ENCODE measurements at places on chromosomes 4 and X.
A peak's percentile ranks its signal among the peaks of the same experiment; 100 is the strongest.

- no peak for DNase-seq
Observed at GRCh38 chr4:82005158-82005557, 368.6 kb downstream of the HNRNPD start.

- no peak for DNase-seq
Observed at GRCh38 chr4:149140841-149141240, 674.8 kb downstream of the IQCM start.

DNA sequence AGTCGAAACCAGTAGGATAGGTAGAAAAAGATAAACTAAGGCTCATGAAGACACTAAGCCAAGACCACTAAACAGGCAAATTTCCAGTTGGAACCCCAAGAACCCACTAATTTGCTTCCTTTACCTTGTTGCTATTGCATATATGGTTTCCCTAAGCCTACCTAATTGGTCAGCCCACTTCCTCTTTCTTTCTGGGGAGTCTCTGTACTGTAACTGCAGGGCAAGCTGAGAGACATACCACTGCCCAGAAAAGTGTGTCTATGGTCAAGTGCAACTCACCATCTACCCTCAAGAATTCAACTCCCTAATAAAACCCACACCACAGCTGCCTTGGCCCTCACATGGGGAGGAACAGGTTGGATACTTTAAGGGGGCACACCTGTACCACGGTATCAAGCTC lies 28.6 kb downstream of the IDS start:
- no peak for DNase-seq

DNA sequence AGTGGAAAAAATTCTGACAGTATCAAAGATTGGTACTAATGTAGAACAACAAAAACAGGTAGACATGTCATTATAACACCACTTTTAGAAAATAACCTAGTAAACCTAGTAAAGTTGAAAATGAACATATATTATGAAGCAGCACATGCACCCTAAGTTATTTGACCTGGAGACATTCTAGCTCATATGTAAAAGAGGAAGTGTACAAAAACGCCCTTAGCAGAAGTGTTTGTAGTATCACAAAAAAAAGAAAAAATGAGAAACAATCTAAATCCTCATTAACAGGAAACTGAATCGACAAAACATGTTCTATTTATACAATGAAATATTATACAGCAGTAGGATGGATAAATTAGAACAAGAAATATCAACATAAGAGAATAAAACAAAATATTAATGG lies 318.9 kb upstream of the PPP1R2C start:
- no peak for DNase-seq

GRCh38 chrX:74343343-74344279 lies 39.6 kb downstream of the ZCCHC13 start:
- DNase-seq: peak; percentile 82

GRCh38 chr4:116860891-116861290 lies 224.5 kb downstream of the TRAM1L1 start:
- no peak for DNase-seq

- no peak for DNase-seq
Observed at GRCh38 chr4:93809773-93810172, 18.8 kb upstream of the ATOH1 start.

GRCh38 chrX:149504226-149504914 lies 736 bp downstream of the IDS start:
- DNase-seq: peak; percentile 66

DNA sequence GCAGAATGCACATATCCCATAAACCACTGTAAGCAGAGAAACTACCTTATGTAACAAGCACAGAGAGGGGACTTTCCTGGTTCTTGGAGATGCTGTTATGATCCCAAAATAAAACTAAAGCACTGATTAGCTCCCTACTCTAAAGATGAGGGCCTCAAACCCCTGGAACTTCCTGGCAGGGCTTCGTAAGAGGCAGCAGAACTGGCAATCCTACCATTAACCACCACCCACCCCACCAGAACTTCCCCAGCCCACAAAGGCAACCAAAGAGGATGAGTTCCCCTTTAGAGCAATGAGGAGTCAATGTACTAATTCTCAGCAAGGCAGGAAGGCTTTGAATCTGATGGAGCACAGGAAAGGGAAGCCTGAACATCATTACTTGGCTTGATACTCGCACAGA lies 436.5 kb upstream of the FRG1 start:
- DNase-seq: no peak

- DNase-seq: no peak
Observed at GRCh38 chrX:121146059-121146628, 98.7 kb downstream of the GLUD2 start.

- DNase-seq: peak; percentile 90
Observed at GRCh38 chr4:3369781-3370674, 71.7 kb upstream of the HGFAC start.

- DNase-seq: no peak
Observed at GRCh38 chr4:123517971-123518370, 121.4 kb downstream of the SPRY1 start.
